D341Med (cell line): ENCODE measurements at places on chromosomes 2 and 18.

DNA sequence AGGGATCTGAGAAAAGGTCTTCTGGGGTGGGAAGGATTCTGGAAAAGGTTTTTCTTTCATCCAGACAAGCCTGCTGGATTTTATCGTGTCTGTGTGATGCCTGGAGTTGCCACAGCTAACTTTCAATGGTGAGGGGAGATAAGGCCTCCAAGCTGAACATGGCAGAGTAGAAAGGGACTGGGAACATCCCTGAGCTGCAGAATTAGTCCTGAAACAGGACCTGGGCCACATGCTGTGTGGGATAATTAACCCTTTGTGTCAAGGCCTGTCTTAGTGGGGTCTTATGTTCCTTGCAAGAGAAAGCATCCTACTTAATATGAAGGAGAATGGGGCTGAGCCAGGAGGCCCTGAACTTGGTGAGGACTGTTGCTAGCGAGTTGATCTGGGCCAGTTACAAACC lies 66.4 kb downstream of the VSNL1 start:
- no peak for DNase-seq

- no peak for DNase-seq
Observed at GRCh38 chr18:59921384-59921891, 21.6 kb downstream of the PMAIP1 start.

DNA sequence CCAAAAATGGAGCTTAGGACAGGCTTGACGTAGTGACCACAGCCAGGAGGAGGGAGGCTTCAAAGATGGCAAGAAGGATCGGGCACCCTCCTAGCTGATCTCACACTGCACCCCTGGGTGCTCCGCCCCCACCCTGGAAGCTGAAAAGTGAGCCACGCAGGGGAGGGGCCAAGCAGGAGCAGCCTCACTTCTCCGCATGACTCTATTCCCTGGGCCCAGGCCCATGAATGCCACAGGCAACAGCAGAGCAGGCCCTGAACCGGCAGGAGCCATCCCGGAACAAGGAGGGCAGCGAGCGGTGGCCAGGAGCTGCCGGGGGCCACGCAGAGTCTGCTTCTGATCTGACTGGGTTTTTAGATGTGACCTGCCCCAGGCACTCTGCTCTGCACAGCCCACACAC lies 30.0 kb downstream of the BIN1 start:
- DNase-seq = no peak

GRCh38 chr2:134142341-134142738 lies 111.5 kb upstream of the MGAT5 start:
- no peak for DNase-seq

DNA sequence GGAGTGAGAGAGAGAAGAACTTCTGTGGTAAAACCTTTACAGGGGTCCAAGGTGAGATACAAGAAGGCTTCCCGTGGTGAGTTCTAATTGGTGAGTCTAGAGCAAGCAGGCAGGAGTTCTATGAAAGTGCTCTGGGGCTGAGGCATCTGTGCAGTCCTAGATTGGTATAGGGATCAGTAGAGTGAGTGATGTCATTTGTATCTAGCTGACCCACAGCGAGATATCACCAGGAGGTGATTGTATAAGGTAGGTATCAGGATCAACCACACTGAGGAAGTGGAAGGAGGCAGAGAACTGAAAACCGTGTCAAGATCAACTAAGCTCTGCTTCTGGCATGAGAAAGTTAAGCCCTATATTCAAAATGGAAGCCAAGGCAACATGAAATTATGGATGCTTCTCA lies 1648.9 kb upstream of the TMEFF2 start:
- no peak for DNase-seq

- no peak for DNase-seq
Observed at GRCh38 chr2:28547223-28547860, 51.5 kb downstream of the PLB1 start.
